ENCODE measurements at places on chromosomes 11 and 22. TPM values are rescaled to one million over a fixed set of nuclear protein-coding genes. Genes with fewer than 3 reads are reported as not detected.

Gene SLC1A2
- total RNA-seq: 2.7 TPM

Gene SLC43A3
- total RNA-seq: 20.6 TPM

Gene MUC6
- not detected for total RNA-seq

Gene OR56A1
- not detected for total RNA-seq

Gene UBASH3B
- total RNA-seq: 1.0 TPM

Gene OR8D1
- not detected for total RNA-seq

Gene SMC1B
- not detected for total RNA-seq

Gene CRYBB2
- total RNA-seq: not detected

All from left ventricle myocardium superior (tissue), 1 donor.